ENCODE measurements at places on chromosomes 12 and 14.

DNA sequence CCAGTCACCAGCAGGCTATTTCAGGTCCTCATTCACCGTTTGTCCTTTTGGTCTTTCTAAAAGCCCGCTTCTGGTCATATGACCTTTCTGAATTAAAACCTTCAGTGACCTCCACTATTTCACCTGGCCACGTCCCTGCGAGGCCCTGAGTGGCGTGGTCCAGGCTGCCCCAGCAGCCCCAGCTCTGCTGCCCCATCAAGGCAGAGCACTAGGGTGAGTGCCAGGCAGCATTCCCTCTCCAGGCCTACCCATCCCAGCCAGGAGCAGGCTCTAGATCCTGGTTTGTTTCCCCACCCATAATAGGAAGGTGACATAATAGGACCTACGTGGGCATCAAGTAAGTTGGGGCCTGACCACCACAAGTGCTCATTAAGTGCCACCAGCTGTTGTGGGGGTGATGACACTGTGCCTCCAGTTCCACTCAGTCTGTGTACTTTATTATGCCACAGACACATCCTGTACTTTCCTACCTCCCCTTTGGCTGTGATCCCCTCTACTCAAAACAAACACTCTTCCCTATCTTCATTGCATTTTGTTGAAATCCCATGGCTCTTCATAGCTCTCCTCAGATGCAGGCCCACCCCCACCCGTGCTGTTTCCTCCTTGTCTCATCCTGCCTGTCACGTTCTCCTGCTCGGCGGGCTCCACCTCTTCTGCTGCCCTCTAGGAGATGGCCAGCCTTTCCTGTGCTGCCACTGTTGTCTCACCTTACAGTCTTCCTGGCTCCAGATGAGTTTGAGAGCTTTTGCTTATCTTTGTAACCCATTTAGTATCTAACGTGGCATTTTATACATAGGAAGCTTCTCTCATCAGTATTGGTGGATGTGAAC, 21.4 kb downstream of the CKB start:
- no peak for DNase-seq

- no peak for DNase-seq
Measured at GRCh38 chr14:105283899-105284298, 16.9 kb downstream of the BRF1 start.

DNA sequence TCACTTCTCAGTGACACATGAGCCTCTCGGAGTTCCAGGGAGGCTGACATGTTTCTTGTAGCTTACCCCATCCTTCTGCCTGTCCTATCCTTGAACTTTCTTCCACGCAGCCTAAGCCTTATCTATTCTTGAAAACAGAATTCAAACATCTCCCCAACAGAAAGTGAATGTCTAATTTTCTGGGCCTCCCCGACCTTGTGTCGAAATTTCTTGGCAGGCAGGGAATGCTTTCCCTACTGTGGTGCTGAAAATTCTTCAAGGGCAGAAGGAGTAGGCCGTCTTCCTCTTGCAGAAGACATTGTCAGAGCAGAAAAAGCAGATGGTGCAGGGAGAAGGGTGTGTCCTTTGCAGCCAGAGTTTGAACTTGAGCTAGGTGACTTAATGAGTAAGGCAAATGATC, 63.0 kb upstream of the TCL1B start:
- DNase-seq = no peak

DNA sequence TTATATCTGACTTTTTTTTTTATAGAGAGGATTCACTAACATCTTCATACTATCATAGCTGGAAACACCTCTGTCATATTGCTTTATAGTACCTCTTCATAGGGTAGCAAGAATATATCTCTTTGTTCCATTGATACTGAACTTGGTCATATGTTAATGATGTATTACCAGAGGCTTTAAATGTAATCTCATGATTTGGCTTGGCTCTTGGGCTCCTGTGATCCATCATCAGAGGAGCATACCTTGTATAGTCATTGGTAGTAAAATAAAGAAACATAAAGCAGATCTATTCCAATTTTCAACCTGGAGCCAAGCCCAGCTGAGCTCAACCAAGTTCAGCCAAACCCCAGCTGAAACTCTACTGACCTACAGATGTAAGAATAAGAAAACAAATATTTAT, 43.2 kb upstream of the GRIN2B start:
- no peak for DNase-seq

DNA sequence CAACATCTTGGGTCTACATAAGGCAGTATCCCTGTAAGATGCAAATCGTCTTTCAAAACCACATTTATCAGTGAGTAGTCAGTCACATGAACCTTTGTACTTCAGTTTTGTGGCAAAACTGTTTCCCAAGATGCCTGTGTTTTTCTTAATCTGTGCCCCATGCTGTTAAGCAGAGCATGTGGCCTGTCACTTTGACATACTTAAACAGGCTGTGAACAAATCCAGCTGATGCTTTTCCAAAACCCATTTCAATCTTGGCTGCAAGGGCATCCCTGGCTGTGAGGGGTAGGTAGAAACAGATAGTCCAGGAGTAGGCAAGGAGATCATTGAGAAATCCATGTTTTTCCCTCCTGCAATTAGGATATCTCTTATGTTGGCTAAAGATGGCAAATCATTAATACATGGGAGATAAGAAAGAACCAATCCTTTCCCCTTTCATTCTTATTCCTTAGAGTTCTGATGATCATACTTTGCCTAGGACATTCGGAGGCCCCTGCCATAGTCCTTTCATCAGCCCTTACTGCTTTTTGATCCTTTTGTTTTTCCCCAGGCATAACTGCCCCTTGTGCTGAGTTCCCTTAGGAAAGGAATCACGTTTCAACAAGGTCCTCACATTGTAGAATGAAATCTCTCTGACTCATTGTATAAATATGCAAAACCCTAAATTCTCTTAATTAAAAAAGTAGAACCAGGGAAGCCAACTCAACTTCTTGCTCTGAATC, 121.1 kb upstream of the EEA1 start:
- DNase-seq = peak; percentile 51

DNA sequence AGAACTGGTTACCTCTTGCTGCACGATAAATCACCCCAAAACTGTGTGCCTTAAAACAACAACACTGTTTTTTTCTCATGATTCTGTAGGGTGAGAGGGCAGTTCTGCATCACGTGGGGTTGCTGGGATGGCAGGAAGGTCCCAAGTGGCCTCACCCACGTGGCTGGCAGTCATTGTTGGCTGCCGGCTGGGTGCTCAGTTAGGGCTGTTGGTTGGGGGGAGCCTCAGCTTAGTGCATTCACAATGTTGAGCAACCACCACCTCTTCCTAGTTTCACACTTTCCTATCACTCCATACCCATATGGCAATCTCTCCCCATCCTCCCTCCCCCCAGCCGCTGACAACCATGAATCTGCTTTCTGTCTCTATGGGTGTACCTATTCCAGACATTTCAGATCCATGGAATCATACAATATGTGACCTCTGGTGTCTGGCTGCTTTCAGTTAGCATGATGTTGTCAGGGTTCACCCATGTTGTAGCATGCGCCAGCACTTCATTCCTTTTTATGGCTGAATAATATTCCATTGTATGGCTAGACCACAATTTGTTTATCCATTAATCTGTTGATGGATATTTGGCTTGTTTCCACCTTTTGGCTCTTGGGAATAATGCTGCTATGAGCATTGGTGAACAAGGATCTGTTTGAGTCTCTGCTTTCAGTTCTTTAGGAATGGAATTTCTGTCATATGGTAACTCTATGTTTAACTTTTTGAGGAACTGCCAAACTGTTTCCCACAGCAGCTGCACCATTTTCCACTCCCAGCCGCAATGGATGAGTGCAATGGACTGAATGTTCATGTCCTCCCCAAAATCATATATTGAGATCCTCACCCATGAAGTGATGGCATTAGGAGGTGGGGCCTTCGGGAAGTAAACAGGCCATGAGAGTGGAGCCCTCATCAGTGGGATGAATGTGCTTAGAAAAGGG, 11.2 kb upstream of the POP5 start:
- DNase-seq = peak; percentile 93

DNA sequence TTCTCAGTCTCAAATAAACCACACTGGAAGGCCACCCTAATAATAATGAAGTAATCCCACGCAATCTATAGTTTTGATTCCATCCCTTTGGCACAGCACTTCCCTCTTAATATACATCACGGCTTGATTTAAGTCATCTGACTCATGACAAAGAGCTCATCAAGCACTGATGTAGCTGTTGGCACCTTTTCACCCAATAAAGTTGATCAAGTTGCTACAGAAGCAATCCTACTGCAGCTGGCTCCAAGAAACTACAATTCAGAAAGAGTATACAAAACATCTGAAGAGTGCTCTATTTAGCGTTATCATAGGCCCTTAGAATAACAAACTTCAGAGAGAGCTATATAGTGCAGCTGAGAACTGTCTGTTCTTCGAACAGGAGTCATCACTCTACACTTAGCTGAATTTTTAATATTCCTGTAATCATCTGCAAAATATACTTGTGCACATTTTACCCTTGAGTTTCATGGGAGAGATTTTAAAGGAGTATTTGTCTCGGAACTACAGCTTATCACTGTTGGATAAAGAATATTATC, 94.9 kb downstream of the OSBPL8 start:
- DNase-seq = no peak

DNA sequence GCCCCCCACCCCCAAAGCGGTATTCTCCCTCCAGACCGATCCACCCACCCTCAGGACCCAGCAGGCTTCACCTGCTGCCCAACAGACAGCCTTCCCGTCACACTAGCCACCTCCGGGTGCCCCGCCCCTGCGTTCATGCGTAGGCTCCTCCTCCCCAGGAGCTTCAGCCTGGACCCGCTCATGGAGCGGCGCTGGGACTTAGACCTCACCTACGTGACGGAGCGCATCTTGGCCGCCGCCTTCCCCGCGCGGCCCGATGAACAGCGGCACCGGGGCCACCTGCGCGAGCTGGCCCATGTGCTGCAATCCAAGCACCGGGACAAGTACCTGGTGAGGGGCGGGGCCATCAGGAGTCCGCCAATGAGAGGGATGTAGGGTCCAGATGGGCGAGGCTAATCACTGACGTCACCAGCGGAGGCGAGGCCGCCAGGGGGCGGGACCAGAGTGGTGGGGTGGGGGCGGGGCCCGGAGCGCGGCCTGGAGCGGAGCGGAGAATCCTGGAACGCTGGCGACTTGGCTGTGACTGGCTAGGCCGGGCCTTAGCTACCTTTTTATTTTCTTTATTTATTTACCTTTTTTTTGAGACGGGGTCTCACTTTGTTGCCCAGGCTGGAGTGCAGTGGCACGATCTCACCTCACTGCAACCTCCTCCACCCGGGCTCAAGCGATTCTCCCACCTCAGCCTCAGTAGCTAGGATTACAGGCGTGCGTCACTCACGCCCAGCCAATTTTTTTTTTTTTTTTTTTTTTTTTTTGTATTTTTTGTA, 4.4 kb downstream of the TNS2 start:
- peak; percentile 83 for DNase-seq

DNA sequence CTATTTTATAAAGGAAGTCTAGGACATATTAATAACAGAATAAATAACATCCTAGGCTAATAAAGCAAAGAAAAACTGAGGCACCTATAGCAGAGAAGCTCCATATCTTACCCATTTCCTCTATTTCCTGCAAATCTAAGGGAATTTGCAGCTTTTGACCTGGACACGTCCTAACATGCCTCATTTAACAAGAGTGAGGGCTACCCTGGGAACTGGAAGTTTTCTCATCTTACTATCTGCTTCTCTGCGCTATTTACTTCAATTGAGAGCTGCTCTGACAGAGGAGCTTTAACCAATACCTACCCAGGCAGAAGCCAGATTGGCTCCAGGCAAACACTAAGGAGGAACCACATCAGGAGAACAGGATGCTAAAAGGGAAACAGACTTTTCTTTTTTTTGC, 5.7 kb downstream of the YBX3 start:
- no peak for DNase-seq

DNA sequence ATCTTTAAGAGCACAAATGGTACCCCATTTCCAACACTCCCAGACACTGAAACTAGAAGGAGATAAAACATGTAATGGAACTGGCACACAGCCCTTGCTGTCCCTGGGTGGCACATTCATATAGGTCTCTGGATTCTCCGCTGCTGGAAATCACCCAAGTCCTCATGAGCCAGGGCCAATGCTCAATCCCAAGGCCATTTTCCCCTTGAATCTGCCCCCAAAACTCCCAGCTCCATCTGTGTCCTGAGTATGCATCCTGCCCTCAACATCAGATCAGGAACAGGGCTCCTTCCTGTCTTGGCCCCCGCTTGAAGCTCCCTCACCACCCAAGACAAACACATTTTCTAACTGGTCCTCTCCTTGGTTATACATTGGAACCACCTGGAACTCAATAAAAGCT, 24.6 kb downstream of the KRT76 start:
- no peak for DNase-seq

- no peak for DNase-seq
Measured at GRCh38 chr12:68617160-68617926, 6.6 kb downstream of the RAP1B start.

DNA sequence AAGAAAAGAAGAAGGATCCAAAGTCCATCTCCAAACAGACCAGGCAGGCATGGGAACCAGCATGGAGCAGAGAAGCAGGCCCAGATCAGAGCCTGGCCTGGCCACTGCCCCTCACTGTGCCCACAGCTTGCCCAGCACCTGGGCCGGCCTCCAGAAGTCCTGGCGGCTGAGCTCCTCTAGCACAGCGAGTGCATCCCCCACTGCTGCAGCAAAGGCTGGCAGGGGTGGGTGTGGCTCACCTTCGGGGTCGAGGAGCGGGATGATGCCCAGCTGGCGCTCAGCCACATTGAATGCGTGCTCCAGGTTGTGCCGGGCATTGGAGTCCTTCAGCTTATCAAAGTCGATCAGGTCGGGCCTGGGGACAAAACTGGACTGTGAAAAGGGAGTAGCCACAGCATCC, 78.7 kb downstream of the SPTB start:
- no peak for DNase-seq

GRCh38 chr12:97542666-97543280, 80.2 kb downstream of the RMST start:
- no peak for DNase-seq

GRCh38 chr12:25937096-25937495, 21.4 kb upstream of the RASSF8 start:
- no peak for DNase-seq

DNA sequence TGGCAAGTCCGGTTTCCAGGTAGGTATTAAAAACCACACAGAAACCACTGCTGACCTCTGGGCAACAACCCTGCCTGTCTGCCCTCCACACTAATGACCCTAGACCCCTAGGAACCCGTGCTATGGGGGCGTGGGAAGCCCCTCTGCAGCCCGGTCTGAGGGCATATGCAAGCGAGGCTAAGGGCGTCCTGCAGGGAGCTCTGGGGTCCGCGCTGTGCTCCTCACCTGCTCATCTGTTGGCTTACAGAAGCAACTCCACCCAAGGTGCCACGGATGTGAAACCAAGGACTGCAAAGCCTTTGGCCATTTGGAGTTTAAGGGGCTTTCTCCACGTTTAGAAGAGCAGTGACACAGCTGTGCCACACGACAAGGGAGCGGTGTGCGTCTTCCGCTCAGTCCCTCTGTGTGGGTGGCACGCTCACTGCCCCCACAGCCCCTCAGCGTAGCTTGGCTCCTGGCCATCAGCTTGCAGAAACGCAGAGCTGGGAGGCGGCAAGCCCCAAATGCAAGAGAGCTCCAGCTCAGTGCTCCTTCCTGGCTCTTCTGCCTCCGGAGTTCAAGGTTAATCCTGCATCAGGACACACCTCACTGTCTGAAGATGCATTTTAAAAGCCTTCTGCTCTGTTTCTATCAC, 18.4 kb downstream of the AMN start:
- no peak for DNase-seq

Data from foreskin melanocyte (primary cell).